ENCODE measurements at places on chromosomes 2 and 18.

DNA sequence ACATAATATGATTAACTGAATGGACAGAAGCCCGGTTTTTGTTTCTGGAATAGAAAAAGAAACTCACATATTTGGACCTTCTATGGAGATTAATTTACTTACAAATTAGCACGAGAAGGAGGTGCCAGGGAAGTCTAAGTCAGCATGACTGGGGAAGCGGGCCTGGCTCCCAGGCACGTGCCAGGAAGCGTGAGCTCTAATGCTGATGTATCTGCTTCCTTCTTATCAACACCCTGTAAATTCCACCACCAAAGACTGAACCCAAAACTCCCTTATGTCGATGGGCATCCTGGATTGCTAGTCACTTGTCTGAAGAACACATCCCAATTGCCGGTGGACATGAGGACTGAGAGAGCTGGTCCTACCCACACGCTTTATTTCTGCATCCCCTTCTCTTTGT is 134.5 kb downstream of the GALNT14 start:
- DNase-seq: no peak

GRCh38 chr2:185967335-185967734 is 228.7 kb downstream of the FSIP2 start:
- no peak for DNase-seq

DNA sequence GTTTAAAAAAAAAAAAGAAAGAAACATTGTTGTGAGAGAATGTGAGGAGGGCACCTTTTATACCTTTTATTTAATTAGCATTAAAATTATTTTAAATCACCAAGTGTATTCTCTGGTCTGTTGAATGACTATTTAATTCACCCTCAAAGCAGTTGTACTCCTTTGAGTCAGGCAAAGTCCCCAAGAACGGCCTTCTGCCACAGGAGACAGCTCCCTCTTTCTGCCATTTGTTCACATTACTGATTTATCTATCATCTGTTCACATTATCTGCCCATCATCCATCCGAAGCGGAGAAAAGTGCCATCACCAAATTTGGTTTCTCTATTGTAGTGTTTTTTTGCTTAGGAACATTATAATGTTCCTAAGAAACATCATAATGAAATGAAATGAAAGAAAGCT is 240.7 kb upstream of the DPP10 start:
- no peak for DNase-seq

DNA sequence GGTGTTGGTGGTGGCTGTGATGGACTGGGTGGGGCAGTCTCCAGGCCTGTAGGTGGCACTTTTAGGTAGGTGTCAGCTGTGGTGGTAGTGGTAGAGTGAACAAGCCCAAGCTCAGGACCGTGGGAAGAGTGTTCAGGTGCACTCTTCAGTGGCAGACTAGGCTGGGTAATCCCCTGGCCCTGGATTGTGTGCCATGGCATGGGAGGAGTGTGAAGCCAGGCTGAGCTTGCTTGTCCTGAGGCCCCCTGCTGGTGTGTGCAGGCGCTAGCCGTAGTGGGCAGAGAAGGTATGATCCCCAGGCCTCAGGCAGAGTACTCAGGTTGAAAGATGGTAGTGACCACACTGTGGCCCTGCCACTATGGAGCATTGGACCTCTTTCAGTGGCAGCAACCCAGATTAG is 850.3 kb downstream of the DSC3 start:
- no peak for DNase-seq

DNA sequence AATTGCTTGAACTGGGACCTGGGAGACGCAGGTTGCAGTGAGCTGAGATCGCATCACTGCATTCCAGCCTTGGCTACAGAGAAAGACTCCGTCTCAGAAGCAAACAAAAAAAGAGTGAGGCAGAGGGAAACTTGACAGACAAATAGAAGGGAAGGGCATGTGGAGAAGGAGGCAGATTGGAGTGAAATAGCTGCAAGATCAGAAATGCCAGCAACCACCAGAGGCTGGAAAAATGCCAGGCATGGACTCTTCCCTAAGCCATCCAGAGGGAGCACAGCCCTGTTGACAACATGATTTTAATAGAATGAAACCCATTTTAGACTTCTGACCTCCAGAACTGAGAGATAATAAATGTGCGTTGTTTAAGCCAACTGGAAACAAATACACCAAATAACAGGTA is 447.2 kb upstream of the SPHKAP start:
- DNase-seq: no peak

GRCh38 chr2:200039724-200040650 is 84.6 kb downstream of the MAIP1 start:
- no peak for DNase-seq

DNA sequence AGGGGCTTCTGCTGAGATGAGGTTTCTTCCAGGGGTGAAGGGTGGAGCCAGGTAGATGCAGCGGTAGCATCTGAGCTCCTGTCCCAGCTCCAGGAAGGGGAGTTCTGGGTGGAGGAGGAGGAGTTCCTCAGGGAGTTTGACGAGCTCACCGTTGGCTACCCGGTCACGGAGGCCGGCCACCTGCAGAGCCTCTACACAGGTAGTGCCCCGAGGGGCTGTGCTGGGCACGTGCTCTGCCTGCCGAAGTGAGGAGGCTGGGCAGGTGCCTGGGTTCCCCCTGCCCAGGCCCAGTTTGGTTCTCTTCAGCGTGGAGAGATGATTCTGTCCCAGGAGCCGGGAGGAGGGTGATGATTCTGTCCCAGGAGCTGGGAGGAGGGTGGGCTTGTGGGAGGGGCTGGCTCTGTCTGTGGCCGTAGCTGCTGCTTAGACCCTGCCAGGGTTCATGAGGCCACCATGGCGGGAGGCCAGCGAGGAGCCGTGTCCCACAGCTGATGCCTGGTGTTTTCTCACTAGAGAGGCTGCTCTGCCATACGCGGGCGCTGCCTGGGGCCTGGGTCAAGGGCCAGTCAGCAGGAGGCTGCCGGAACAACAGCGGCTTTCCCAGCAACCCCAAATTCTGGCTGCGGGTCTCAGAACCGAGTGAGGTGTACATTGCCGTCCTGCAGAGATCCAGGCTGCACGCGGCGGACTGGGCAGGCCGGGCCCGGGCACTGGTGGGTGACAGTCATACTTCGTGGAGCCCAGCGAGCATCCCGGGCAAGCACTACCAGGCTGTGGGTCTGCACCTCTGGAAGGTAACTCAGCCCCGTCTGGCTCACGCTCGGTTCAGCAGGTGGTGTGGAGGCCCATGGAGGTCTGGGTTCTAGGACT is 8.2 kb downstream of the CAPN10 start:
- DNase-seq: no peak

DNA sequence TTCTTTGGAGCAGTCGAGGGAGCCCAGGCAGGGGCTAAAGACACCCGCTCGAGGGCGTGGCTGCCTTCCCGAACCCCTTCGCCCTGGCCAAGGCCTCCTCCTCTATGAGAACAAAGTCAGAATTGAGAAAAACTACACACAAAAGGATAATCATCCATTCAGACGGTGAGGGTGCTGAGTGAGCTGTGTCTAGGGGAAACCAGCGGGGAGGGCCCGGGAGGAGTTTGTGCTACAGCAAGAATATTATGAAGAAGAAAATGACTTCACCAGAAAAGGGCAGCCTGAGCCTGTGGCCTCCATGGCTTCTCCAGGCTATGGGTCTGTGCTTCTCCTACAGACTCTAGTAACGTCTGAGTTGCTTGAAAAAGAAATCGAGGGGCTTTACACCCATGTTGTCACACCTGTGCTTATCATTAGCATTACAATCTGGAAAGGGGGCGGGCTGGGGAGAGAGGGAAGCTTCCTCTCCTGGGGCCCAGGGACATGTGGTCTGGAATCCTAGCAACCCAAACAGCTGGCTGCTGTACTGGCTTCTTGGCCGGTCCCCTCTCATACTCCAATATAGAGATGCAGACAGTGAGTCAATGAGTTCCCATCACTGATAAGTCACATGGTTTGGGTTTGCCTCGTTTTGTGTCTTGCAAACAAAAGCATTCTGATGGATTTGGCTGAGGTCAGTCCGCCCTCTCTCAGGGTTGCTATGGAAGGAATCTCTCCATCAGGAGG is 52.0 kb upstream of the ARL4C start:
- DNase-seq: no peak

DNA sequence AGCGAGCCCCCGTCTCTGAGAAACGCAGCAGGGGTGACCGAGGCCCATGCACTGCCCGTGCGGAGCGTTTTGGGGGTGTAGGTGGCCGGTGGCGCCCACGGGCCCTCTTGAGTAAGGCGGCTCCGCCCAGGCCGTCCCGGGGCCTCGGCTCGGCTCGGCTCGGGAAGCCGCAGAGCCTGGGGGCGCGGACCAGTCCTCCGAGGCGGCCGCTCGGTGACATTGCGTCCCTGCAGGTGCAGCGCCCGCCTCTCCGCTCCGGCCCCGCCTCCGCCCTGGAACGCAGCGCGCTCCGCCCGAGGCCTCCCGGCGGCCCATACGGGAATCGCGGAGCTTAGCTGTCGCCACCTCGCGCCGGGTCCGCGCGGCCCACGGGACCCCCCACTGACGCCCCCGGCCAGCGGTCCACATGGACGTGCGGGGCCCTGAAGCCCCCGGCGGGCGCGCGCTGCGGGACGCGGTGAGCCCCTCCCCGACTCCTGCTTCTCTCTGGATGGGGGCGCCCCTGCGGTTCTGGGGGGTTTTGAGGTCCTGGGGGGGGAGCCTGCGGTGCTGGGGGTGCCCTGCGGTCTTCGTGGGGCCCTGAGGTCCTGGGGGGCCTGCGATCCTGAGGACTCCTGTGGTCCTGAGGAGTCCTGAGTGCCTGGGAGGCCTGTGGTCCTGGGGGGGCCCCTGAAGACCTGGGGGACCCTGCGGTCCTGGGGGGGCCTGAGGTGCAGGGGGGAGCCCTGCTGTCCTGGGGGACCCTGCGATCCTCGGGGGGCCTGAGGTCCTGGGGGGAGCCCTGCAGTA is at the start of gene HSBP1L1:
Gene HSBP1L1 (plus strand): TSS at position 314 of the 789 bp plus-strand sequence. CDS start 93 bp downstream, at position 407.
- DNase-seq: peak; percentile 67

GRCh38 chr2:177165061-177165583 is 47.5 kb upstream of the HNRNPA3 start:
- DNase-seq: no peak

DNA sequence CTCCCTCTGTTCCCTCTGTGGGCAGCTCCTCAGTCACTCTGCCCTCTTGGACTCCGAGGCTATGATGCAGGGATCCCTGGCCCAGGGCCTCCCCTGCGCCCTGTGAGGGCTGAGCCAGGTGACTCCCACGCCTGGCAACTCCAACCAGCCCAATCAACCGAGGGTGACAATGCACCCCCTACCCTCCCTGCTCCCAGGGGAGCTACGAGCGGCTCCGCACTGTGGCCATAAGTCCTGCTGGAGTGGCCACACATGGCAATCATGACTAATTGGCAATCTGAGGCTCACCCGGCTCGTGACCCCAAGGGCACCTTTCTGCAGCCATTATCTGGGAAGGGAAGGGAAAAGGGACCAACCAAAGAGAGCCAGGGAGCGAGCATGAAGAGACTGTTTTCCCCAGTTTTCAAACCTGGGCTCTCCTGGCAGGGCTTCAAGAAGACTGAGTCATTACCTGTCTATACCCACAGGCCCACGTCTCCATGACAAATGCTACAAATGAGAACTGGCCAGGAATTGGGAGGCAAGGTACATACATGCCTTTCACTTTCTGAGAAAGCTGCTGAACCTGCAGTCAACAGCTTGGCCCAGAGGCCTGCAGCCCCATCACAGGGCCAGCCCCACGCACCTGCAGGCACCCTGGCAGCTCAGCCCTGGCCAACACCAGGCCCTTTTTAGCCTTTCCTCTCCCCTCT is 45.1 kb downstream of the RPL31 start:
- no peak for DNase-seq

DNA sequence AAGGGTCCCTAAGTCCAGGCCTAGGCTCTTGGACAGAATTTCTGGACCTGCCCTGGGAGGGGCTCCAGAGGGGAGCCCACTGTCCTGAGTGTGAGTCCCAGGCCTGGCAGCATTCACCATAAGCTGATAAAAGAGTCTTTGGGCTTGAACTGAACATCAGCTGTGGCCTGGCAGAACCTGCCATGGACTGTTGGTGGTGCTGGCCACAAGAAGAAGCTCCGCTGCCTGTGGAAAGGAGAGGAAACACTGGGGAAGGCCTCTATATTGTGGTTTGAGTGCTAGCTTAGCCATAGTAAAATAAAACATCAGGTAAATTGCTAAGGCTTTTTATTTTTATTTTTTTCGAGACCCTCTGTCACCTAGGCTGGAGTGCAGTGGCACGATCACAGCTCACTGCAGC is 20.9 kb upstream of the BAZ2B start:
- no peak for DNase-seq

- DNase-seq: no peak
Measured at GRCh38 chr2:225328192-225328591, 71.3 kb upstream of the NYAP2 start.

GRCh38 chr2:60569680-60570111 is 16.2 kb upstream of the BCL11A start:
- DNase-seq: no peak

GRCh38 chr18:61216051-61216450 is 117.2 kb upstream of the CDH20 start:
- DNase-seq: no peak

- no peak for DNase-seq
Measured at GRCh38 chr2:85935170-85935745, 46.5 kb upstream of the ST3GAL5 start.

GRCh38 chr2:203077451-203077850 is 62.8 kb downstream of the NBEAL1 start:
- DNase-seq: no peak

DNA sequence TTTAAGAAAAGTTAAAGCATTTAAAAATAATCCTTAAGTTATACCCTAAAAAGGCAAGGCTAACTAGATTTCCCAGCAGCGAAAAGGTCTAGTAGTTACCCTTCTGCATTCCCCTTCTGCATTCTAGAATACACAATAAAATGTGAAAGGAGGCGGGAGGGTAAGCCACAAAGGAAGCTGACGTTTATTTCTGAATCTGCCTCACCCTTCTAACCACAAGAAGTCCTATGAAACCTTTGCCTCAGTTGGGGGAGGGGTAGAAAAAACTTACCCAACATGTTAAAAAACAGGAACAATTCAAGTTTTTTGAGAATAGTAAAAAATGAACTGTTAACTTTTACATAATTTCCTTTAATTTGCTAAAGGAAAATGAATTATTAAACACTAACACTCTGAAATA is 11.3 kb downstream of the STK17B start:
- DNase-seq: no peak

DNA sequence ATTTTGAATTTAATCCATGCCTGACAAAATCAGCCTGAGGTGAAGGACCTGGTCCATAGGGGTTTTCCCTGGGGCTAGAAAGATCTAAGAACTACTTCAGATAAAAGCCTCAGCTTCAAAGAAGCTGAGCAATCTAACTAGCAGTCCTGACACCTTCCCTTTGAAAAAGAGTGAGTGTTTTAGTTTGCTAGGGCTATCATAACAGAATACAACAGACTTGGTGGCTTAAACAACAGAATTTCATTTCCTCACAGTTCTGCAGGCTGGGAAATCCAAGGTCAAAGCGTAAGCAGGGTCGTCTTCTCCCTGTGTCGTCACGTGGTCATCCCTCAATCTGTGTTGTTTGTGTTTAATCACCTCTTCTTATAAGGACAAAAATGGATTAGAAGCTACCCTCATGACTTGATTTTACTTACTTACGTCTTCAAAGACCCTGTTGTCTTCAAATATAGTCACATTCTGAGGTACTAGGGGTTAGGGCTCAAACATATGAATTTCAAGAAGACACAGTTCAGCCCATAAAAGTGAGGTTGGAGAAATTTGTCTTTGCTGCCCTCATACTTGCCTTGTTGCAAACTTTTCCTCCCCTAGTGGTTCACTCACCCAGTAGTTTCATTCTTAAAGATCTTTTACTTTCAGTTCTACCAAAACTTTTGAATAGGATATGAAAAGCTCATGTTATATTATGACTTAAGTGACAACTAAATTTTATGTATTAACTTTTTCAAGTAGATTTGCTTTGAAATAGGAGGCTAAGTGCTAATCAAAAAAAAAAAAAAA is 673.8 kb downstream of the ARHGAP15 start:
- DNase-seq: no peak

- no peak for DNase-seq
Measured at GRCh38 chr2:224392545-224392944, 9.4 kb downstream of the FAM124B start.

Data from activated CD4-positive, alpha-beta T cell treated with anti-CD3 and anti-CD28 coated beads, Interleukin-2, amount 50 U/mL, for 1 hour (primary cell).